ENCODE measurements at places on chromosomes 4 and X.

GRCh38 chr4:25215511-25215910 lies 18.3 kb upstream of the PI4K2B start:
- no peak for DNase-seq

DNA sequence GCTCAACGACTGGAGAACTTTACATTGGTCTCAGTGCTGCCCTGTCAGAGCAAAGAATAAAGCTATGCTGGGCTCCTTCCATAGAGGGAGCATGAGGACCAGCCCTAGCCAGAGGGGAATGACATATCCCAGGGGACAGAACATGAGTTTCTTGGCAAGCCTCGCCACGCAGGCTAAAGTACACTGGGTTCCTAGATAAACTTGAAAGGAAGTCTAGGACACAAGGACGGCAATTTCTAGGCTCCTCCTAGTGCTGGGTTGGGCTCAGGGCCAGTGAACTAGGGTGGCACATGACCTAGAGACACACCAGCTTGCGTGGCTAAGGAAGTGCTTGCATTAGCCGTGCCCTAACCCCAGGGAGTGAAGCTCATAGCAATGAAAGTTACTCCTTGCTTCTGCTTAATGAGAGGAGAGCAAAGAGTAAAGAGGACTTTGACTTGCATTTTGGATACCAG lies 141.0 kb downstream of the MAB21L2 start:
- peak; percentile 10 for DNase-seq

DNA sequence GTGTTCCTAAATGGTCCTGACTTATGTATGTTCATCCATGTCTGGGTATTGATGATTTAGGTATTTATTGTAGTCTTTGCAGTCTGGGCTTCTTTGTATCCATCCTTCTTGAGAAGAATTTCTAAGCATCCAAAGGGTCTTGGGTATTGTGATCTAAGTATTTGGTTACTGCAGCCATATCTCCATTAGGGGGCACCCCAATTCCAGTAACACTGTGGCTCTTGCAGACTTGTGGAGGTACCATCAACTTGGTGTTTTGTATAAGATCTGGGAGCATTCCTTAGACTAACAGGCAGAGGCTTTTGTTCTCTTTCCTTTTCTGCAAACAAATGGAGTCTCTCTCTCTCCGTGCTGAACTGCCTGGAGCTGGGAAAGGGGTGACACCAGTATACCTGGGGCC lies 113.7 kb upstream of the NEXMIF start:
- peak; percentile 1 for DNase-seq

DNA sequence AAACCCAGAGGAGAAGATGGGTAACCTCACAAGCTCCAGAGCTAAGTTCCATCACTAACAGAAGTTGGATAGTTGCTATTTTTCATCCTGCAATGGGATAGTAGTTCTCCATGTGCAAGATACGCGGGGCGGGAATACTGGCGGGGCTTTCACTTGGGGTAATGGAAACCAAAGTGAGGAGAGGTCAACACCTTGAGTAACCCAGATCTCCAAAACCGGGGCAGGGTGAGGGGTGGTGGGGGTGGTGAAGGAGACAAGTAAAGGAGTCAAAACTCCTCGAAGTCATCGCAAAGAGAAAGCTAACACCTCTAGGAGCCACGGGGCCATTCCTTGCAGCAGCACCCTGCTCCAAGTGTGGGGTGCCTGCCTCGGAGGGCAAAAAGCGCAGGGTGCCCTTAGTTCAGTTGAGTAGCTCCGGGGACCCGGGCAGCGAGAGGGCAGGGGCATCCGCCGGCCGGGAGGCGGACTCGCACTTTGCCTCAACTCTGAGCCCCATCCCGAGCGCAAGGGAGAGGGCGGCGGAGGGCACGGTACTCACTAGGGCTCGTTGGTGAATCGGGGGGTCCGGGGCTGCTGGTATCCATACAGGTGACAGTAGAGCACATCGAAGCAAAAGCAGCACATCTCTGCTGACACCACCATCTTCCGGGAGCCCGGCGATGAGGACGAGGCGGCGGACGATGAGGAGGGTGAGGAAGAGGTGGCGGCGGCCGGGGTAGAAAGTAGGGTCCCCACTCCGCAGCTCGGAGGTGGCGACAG lies 645 bp downstream of the AMMECR1 start:
- no peak for DNase-seq

- peak; percentile 58 for DNase-seq
Observed at GRCh38 chr4:150769248-150769647, 187.3 kb downstream of the MAB21L2 start.

DNA sequence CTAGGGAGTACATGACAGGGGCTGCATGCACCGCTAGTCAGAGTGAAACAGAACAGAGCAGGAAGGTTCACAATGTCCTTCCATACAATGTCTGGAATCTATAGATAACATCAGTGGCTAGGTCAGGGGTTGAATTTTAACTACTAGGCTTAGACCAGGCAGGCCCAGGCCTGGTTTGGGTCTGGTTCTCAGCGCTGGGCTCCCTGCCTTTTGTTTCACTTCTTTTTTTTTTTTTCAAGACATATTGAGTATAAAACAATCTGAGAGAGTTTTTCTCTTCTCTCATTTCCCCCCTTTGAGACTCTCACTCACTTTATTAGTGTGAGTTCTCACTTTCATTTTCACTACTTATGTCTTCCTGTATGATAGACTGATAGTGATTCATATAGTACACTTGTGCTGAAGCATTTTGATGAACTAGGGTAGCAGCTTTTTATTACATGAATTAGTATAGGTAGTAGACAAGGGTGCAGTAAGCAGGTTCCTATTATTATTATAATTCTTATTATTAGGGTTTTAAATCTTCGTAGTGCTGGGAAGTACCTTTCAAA lies 120.0 kb upstream of the ZDHHC15 start:
- no peak for DNase-seq

- DNase-seq = peak; percentile 85
Observed at GRCh38 chrX:10486373-10486772, 134.0 kb downstream of the MID1 start.

- DNase-seq = no peak
Observed at GRCh38 chrX:39822133-39822748, 275.5 kb downstream of the BCOR start.

- no peak for DNase-seq
Observed at GRCh38 chr4:152500275-152500674, 35.6 kb downstream of the FBXW7 start.

DNA sequence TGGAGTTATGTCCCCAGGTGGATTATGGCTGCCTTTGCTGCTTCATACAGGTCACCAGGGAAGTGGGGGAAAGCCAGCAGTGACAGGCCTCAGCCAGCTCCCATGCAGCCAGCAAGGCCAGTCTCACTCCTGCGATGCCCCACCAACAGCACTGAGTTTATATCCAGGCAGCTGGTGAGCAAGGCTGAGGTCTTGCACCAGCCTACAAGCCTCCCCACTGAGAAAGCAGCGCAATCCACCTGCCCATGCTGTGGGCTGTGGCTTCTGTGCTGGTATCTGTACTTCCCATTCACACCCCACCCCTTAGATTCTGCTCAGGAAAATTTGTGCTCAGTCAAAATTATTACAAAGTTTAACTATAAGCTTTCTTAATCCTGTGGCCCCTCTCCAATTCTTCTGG lies 153.5 kb downstream of the HHIP start:
- DNase-seq = no peak

- no peak for DNase-seq
Observed at GRCh38 chr4:53626491-53626890, 35.2 kb upstream of the LNX1 start.

GRCh38 chrX:81168391-81168790 lies 33.3 kb downstream of the HMGN5 start:
- DNase-seq = no peak

- DNase-seq = no peak
Observed at GRCh38 chrX:9983846-9984245, 16.7 kb downstream of the CLDN34 start.

- DNase-seq = no peak
Observed at GRCh38 chr4:110124711-110125110, 73.7 kb downstream of the ELOVL6 start.

DNA sequence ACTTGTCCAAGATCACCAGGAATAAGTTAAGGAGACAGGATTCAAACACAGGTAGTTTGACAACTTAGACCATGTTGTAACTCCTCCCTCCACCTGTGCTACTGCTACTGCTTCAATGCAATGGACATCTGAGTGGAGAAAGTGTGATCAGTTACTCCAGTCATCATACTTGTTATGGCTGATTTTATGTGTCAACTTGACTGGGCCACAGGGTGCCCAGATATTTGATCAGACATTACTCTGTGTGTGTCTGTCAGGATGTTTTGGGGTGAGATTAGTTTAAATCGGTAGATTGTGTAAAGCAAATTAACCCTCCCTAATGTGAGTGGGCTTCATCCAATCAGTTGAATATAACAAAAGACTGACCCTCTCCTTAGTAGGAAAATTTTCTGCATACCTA lies 34.8 kb upstream of the PDLIM5 start:
- no peak for DNase-seq

- DNase-seq = peak; percentile 83
Observed at GRCh38 chr4:7398104-7398423, 36.7 kb downstream of the PSAPL1 start.

GRCh38 chr4:8066336-8066931 lies 92.2 kb downstream of the ABLIM2 start:
- DNase-seq = no peak

DNA sequence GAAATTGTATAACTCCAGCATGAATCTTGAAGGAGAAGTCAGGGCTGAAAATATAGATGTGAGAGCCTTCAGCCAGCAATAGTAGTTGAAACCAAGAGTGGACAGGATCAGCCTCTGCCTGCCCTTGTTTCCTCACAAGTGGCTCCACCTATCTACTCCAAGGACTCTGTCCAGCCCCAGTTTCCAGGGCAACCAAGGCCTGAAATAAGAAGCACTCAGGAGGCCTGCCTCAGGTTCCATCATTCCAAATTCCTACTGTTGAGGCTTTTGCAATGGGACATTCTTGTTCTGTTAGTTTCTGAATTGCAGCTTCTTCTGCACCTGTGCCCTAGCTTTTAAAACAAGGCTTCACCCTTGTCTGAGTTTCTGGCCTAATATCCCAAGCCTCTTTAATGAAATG lies 41.6 kb downstream of the TRPC5OS start:
- DNase-seq = no peak

DNA sequence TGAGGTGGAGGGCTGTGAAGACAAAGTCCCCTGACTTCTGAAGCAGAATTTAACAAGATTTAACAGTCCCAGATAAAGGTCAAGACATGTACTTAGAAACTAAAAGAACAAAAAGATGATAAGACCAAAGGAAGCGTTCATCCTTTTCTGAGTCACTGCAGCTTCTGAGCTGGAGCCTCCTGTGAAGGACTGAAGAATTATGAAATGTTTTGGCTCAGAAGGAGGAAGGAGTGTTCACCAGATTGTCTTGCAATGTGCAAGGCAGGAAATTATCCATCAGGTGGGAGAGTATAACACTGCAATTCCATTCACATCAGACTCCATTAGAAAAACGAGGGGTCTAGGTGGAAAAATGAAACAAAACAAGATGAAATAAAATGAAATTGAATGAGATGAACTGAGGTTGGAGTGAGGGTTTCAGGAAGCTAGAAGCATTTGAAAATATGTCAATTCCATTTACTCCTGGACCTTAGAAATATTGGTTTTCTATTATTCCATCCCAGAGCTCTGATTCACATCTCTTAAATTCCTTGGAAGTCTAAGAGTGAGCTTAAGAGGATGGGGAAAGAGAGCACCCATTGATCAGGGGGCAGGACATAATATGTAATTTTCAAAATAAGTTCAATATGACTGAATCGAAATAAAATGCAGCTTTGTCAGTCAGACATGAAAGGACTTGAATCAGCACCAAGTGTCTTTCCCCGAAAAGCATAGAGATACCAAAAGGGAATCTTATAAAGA lies 186.1 kb upstream of the LNX1 start:
- DNase-seq = peak; percentile 48

GRCh38 chr4:1508161-1509160 lies 102.2 kb upstream of the NKX1-1 start:
- DNase-seq = no peak

- DNase-seq = no peak
Observed at GRCh38 chr4:5383191-5383980, 325.0 kb downstream of the EVC2 start.

DNA sequence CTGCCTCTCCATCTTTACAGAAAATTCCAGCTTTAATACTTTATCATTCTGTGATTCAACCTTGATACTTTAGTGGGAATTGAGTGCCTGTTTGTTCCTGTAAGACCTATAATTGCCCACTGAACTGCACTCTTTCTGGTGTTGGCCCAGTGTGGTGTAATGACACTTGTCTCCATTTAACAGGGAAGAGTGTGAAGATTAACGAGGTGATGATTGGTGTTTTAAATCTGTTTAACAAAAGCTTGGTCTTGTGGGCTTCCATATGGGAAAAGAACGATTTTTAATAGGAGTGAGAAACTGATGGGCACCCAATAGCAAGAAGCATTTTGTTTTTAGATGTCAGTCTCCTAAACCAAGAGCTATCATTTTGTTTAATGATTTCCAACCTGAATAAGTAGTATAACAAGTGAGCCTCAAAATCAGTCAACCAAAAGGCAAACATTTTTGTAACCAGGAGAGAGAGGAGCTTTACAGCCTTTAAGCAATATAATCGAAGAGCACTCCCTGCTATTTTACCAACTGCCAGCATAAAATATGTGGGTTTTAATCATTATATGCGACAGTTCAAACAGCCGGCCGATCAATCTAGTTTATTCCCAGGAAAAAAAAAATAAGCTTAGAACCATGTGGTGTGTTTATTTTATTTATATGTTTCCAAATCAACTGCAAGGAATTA lies 50.2 kb downstream of the SUPT20HL1 start:
- no peak for DNase-seq

DNA sequence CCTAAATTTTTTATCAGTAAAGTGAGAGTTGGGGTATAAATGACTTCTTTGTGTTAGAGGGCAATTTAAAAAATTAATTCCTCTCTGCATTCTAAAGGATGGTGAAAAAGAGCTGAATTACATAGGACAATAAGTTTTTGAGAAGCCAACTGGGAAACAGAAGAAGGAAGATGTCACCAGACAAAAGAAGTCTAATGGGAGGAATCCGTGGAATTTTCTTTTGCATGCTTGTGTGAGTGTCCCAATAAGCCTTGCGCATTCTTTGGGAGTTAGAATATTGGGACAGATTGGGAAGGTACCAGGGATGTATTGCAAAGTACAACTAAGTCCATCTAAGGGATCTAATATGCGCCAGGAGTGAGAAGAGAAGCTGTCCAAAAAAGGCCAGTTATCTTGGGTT lies 35.1 kb upstream of the NR3C2 start:
- DNase-seq = no peak

DNA sequence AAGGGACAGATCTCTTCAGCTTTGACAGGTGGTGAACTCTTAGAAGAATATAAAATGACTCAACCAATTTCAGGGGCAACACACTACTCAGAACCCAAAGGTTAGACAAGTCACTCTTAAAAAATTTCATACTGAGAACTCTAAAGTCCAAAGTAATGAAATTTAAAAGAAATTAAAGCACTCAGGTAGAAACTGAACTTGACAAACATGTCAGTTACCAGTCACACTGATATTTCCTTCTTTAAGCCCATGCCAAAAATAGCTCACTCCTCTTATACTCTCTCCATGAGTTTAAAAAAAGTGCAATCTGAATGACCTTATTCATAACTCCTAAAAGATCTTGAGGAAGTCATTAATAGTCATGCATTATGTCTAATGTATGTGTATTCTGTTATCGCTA lies 40.3 kb downstream of the AMMECR1 start:
- DNase-seq = no peak

GRCh38 chrX:27085346-27085745 lies 377.8 kb downstream of the PPP4R3C start:
- no peak for DNase-seq

GRCh38 chr4:113003841-113004240 lies 45.6 kb upstream of the ANK2 start:
- peak; percentile 66 for DNase-seq

All from mammary epithelial cell (primary cell).